ENCODE measurements at places on chromosomes 12 and 14. TPM values are rescaled to one million over a fixed set of nuclear protein-coding genes. Genes with fewer than 3 reads are reported as not detected.

The INSM2 gene
- total RNA-seq: 2.3 TPM

The BATF gene
- 0.63 TPM for total RNA-seq

DNA sequence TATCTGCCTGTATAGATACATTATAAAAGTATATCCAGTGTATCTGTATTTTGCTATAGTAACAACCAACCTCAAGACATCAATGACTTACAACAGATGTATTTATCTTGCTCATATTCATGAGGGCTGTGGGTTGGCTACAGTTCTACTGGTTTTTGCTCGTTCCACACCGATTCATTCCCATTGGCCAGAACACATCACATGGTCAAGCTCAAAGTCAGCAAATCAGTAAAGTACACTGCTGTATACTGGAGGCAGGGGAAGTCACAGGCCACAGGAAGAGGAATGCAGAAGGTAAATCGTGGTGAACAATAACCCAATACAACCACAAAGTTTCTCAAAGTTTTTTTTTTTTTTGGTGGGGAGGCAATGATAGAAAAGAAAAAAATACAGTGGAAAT, 180.0 kb upstream of the CDKN3 start:
- no peak overlapping the region for H3K27ac ChIP-seq
- H3K4me3 ChIP-seq: no peak overlapping the region
- H3K36me3 ChIP-seq: no peaks in the 10 kb centered on the region
- peaks cover 11% of the 10 kb centered on the region for H3K4me1 ChIP-seq

- no peaks in the 10 kb centered on the region for H3K36me3 ChIP-seq
- H3K4me3 ChIP-seq: no peak overlapping the region
- H3K27me3 ChIP-seq: no peaks in the 10 kb centered on the region
- H3K27ac ChIP-seq: no peak overlapping the region
Observed at GRCh38 chr12:13175499-13175898, 21.0 kb upstream of the EMP1 start.

DNA sequence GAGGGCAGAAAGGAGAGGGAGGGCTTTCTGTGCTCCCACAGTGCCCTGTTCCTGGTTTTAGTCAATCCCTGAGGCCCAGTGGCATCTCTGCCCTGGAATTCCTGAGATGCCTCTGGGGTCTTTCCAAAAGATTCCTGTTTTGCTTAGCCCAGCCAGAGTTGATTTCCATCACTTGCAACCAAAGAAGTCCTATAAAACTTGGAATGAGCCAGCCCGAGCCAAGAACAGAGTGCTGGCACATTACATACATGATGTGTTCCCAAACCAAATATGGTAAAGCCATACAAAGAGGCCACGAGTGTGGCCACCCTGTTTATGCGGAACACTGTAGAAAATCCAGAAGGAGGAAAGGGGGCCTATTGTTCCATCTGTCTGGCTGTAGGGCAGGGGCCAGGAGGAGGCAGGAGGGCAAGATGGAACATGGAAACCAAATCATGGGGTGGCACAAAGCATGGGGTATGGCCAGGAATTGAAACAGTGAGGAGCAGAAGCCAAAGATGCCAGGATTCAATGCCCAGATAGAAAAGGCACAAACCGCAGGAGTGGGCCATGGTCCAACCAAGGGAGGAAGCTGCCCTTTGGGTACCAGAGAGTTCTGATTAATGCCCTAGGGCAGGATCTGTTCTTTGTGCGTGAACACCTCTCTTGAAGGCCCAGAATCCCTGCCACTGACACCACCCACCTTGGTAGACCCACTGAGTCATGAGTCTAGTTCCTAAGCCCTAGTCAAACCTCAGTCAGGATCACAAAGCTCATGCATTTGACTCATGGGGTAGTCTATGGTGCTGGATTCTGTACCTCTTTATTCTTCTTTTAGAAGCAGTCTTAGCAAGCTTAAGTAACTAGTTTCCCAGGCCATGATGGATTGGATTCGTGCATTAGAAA, 75.2 kb downstream of the LRRC74A start:
- H3K36me3 ChIP-seq: no peaks in the 10 kb centered on the region
- H3K4me1 ChIP-seq: peaks cover 22% of the 10 kb centered on the region
- no peaks in the 10 kb centered on the region for H3K27me3 ChIP-seq
- no peak for DNase-seq
- no peak overlapping the region for H3K4me3 ChIP-seq

DNA sequence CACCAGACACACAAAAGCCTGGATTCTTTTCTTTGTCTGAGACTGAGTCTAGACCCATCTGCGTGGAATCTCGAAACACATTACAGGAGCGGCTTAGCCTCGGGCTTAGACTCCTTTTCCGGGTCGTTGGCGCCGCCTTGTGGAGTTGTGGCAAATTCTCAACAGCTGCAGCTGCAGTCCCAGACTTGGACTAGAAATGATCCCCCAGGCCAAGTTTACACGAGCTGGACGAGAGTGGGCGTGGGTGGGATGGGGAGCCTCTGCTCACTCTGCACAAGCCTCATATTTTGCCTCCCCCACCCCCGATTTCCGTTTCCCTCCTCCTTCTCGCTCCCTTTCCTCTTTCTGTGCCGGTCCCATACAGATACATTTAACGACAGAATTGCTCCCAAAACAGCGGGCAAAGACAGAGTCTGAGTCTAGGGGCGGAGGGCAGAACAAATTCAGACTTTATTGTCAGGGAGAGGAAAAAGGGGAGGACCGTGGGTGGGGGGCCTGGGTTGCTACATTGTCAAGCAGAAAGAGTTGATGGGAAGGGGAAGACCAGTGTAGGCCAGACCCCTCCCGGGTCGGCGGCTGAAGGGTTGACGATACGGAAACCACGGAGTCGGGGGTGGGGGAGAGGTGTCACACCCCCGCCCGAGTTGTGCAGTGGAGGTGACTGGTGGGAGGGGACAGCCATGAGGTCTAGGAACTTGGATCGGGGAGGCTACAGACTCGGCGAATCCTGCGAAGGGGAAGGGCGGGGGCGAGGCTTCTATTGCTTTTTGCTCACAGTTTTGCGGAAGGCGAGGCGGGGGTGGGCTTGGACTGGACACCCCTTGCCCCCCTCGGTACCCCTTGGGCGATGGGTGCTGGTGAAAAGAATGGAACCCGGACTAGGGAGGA, 4.7 kb upstream of the GPR84 start:
- DNase-seq: peak; percentile 93
- H3K4me3 ChIP-seq: peak overlapping the region; percentile 37
- peaks cover 34% of the 10 kb centered on the region for H3K4me1 ChIP-seq

DNA sequence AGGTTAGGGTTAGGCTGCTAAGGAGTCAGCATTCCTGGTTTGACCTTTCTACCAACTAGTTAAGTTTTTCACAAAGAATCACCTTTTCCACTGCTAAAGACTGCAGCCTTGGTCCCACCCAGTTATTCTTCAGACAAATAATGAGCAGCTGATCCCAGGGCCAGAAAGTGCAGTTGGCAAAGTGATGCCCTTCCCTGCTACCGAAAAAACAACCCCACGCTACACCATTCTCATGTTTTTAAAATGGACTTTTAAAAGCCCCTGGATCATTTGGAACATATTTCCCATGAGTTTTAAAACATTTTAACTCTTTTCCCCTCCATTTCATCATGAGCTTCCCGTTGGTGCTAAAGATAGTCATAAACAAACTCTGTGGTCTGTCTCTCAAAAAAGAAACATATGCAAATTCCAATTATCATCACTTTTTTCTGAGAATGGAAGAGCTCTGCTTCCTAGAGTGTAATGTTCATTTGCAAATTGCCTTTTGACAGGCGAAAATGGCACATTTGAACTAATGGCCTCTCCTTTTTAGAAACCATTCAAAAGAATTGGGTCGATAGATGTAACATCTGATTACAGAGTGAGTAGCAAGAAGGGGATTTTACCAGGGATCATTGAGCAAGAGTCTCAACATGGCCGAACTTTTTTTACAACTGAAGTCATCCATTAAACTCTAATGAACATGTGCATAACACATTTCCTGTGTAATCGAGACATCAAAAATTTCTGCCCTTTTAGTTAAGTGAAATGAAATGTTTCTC, 129.3 kb upstream of the RAP1B start:
- H3K36me3 ChIP-seq: no peaks in the 10 kb centered on the region
- no peak for DNase-seq
- H3K27ac ChIP-seq: no peak overlapping the region
- no peaks in the 10 kb centered on the region for H3K4me1 ChIP-seq

DNA sequence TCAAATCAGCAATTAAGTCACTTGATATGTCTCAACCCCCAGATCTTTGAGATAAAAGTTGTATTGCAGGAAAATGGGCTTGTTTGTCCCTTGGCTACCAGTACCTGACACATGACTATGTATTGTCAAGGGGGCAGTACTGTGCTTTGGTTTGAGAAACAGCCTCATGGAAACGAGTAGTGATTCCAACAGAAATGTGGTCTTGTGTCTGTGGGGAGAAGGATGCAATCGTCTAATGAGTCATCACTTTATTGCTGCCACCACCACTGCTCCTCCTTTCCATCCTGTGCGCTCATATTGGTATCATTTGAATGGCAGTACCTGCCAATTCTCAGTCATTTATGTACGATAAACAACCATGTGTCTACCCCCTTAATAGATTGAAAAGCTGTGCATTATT, 72.8 kb upstream of the ARHGAP5 start:
- H3K36me3 ChIP-seq: no peaks in the 10 kb centered on the region
- DNase-seq: no peak
- H3K27me3 ChIP-seq: no peaks in the 10 kb centered on the region
- peaks cover 9% of the 10 kb centered on the region for H3K4me1 ChIP-seq
- H3K4me3 ChIP-seq: no peak overlapping the region
- no peak overlapping the region for H3K27ac ChIP-seq
